ENCODE measurements at places on chromosomes 6 and 20.

DNA sequence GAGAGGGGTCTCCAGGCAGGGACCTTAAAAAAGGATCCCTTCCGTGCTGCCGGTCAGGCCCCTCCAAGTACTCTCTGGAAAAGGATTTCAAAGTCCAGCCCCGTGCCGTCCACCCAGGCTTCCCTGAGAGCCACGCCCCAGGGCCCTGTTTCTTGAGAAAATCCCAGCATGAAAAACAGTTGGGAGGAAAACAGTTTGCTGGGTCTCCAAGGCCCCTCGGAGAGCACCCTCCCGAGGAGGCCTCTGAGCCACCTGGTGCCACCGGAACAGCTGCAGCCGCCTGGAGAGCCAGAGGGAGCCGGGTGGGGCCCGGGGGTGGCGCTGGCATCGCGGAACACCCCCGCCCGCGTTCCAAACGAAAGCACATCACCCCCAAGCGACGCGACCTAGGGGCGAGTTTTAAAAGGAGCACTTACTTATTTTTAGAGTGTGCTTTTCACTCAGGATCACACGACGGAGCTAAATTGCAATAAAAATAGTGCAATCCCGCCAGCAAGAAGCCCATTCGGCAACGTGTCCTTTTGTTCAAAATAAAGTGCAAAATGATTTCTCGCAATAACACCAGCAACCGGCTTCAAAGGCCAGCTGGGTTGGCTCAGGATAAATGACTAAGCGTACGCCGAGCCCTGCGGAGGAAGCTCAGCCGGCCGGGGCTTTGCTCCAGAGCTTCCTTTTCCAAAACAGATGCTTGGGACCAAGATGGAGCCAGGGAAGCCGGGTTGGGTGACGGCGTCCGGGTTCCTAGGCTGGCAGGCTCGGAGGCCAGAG, 64.2 kb downstream of the YTHDF1 start:
- DNase-seq, result no peak

DNA sequence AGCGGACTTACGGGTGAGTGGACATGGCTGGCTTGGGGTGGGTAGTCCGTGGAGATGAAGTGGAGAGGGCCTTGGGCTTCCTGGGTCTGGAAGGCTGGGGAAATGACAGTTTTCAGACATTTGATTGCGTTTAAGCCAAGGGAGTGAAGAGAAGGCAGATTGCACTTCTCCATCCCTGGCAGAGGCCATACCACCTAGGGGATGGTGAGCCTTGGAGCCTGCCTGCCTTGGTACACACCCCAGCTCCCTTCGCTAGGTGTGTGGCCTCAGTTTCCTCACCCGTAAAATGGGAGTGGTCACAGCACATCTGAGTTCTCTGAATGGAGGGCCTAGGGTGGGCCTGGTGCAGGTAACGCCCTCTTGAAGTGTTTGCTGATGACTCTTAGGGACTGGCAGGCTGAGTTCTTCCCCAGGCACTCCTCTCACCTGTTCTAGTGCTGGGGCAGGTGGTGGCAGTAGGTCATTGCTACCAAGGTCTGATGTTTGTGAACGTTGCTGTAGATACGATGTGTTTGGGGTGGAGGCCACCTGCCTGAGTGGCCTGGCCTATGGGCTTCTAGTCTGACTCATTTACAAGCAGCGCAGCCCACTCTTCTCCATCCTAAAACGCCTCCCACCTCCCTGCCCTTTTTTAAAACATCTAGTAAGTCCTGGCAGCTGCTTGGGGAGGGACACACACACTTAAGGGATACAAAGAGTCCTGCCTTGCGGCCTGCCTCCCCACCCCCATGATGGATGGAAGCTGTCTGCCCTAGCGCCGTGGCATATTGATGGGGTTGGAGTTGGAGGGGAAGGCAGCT, 2.3 kb downstream of the RBM38 start:
- no peak for DNase-seq

DNA sequence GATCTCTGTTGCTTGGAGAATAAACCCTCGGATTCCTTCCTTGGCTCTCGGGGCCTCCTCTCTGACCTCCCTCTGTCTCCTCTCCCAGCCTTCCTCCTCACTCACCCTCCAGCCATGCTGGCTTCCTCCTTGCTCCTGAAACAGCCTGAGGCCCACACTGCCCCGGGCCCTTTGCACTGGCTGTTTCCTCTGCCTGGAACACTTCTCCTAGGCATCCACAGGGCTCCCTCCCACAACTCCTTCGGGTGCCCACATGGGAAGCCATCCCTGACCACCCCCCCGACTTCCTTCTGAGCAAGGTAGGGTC, 87.7 kb downstream of the CEBPB start:
- DNase-seq, result no peak

- no peak for DNase-seq
Observed at GRCh38 chr6:2687456-2687855, 63.3 kb downstream of the MYLK4 start.

DNA sequence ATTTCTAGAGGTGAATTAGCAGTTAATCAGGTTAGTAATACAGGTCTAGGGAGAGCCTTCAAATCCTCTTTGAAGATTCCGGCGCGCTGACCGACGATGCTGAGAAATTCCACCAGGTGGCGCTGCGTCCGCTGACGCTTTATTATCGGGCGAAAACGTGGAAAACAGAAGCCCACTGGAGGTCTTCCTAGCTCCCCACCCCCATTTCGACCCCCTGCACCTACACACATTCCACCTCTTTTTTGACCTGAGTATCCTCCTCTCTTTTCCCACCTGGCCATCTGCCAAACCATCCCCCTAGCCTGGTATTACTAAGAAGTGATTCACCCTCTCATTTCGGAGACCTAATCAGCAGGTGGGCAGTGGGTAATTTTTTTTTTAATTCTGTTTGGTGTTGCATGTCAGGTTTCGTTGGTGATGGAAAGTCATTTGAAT, 65.4 kb upstream of the RIN2 start:
- DNase-seq, result peak; percentile 5

DNA sequence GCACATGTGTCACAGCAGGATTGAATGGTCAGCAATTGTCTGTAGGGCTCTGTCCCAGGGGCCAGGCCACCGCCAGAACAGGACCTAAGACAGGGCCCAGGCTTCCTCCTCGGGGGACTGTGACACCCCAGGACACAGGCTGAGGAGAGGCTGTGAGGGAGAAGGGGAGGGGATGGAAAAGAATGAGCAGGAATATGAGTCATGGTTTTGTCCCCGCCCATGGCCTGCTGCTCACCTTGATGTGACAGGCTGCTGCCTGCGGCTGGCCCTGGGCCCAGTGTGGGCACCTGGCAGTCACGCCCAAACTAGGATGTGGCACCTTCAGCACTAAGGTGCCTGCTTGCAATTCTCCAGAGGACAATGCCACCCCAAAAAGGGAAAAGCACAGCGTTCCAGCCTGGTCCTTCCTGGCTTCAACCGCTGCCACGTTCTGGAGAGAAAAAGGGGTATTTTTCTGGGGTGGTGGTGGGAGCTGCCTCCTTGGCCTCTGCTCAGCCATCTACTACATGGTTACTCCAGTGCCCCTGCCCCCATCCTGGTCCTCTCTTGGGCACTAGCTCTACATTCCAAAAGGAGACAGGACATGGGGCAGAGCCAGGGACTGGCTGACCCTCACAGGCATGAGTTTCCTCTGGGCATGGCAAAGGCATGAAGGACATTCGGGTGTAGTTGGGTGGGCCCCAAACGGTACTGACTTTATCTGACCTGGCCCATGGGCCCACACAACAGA, 93.4 kb downstream of the SLC22A23 start:
- no peak for DNase-seq

DNA sequence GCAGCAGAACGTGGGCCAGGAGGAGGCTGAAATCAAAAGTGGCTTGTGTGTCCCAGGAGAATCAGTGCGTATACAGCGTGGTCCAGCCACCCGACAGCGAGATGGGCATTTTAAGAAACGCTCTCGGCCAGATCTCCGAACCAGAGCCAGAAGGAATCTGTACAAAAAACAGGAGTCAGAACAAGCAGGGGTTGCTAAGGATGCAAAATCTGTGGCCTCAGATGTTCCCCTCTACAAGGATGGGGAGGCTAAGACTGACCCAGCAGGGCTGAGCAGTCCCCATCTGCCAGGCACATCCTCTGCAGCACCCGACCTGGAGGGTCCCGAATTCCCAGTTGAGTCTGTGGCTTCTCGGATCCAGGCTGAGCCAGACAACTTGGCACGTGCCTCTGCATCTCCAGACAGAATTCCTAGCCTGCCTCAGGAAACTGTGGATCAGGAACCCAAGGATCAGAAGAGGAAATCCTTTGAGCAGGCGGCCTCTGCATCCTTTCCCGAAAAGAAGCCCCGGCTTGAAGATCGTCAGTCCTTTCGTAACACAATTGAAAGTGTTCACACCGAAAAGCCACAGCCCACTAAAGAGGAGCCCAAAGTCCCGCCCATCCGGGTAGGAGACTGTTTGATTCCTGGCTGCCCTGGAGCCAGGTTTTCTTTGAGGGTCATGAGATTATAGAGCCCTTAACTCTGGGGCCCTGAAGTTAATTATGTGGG, 75.3 kb downstream of the ASXL1 start:
- no peak for DNase-seq

GRCh38 chr20:45406260-45407066, 1.6 kb upstream of the DBNDD2 start:
- peak; percentile 69 for DNase-seq

- DNase-seq, result no peak
Observed at GRCh38 chr6:109236115-109237076, 141.1 kb downstream of the CEP57L1 start.

DNA sequence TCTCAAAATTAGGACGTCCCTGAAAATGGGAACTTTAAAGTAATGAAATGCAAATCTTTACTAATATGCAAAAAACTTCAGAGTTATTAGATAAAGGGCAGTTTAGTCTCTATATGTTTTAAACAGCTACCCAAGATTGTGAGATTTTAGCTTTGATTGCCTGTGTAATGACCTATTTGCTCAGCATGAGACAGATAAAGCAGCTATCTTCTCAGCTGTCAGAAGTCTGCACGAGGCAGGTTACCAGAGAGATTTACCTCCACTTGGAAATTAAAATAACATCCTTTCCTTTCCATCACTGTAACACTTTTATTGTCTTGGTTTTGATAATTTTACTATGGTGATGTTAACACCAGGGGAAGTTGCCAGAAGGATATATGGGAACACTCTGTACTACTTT, 436.6 kb upstream of the OPRM1 start:
- DNase-seq, result no peak

- no peak for DNase-seq
Observed at GRCh38 chr20:59945731-59946130, 5.5 kb downstream of the FAM217B start.

GRCh38 chr6:53413326-53413725, 64.6 kb upstream of the ELOVL5 start:
- no peak for DNase-seq

GRCh38 chr20:2707353-2708072, 14.9 kb downstream of the EBF4 start:
- no peak for DNase-seq

- no peak for DNase-seq
Observed at GRCh38 chr6:135128268-135128914, 52.7 kb upstream of the MYB start.

DNA sequence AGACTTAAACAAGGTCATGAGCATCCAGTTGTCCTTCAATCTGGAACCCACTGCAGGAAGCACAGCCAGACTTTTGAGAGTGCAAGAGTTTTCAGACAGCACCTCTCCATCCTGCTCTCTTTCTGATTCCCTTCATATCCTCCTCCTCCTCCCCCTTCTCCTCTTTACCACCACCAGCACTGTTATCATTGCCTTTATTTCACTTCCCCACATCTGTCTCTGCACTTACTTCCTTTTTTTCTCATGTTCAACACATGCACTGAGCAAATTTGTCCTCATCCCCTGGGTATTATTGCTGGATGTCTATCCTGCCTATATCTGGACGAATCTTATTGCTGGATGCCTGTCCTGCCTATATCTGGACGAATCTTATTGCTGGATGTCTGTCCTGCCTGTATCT, 554.8 kb downstream of the DHX35 start:
- no peak for DNase-seq

- DNase-seq, result no peak
Observed at GRCh38 chr20:1862663-1863053, 32.5 kb upstream of the SIRPA start.

DNA sequence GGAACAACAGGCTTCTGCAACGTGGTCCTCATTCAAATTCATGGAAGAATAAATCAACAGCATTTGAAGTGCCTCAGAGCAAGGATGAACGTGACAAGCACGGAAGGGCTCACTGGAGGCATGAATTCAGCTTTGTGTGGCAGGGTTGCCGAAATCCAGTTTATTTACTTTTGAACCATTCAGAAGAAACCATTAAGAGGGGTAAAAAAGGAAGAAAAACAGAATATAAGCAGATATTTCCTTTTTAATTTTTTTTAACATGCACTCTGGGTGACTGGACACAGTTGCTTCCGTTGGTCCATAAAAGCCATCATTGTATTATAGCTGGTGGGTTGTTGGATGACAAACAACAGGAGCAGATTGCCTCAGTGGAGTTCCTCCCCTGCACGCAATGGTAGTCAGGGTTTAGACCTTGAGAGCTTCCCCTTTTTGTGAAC, 17.3 kb upstream of the SNRPB2 start:
- DNase-seq, result no peak

DNA sequence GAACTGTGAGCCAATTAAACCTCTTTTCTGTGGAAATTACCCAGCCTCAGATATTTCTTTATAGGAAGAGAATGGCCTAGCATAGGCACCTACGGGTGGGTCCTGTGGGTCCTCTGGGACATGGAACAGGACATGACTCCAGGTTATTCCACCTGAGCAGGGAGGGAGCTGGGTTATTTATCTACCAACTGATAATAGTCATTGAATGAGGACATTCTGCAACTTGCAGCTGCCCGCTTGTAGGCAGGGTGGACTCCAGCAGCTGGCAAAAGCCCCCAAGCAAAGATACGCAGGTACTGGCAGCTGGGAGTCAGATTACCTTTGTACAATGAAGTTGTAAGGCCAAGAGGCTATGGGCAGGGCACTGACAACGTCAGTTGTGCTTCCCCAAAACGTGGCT, 1.4 kb upstream of the BANF2 start:
- DNase-seq, result no peak

DNA sequence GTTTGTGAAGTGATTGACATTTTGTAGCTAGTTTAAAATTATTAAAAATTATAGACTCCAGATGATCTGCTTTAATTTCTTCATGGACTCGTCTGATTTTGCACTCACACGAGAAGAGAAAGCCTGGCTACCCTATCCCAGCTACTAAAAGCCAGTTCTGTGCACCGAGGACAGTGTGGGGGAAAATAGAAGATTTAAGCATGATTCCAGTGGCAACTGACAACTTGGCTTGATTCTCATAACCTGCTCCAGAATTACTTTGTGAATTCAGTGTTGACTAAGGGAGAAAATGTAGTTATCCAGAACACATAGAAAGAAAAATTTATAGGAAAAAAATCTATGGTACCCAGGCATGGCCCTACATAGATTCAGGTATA, 88.7 kb downstream of the SNAP25 start:
- no peak for DNase-seq
